Calu3 (cell line): ENCODE measurements at places on chromosomes 6 and 20.
A peak's percentile ranks its signal among the peaks of the same experiment; 100 is the strongest.

DNA sequence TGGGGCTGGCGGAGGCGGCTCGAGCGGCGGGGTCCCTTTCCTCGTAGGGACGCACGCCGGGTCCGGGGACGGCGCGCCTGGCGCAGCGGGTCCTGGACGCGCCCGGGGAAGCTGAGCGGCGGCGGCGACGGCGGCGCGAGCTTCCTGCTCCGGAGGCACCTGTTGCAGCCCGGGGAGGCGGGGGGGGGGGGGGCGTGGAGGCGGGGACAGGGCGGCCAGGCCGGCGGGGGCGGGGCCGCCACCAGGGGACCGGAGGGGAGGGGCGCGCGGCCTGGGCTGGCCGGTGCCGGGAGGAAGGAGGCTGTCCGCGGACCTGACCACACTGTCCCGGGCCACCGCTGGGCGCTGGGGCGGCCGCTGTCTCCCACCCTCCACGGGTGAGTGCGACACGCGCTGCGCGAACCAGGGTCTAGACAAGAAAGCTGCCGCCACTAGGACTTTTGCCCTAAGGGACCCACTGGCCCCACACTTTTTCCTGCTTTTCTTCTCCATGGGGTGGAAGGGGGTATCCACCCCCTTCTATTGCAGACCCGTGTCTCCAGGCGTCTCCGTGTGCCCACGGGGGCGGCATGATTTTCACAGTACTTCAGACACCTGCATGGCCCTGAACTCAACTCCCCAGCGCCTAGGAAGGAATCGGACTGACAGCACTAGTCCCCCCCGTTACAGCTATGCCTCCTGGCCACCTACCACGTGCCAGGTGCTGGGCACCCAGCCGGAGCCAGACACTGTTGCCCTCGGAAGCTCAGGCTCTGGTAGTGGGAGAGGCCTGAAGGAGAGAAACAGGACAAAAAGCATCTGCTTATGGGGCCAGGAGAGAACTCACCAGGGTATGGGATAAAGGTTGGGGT lies at the start of gene NFATC2:
TSS of gene NFATC2 (minus strand) at position 149 of the 851 bp plus-strand sequence. CDS start 220 bp downstream, outside the sequence.
- DNase-seq, result peak; percentile 84

- DNase-seq, result no peak
Measured at GRCh38 chr6:30799210-30799609, 54.9 kb upstream of the IER3 start.

- DNase-seq, result no peak
Measured at GRCh38 chr20:63159826-63160640, 55.9 kb downstream of the YTHDF1 start.

DNA sequence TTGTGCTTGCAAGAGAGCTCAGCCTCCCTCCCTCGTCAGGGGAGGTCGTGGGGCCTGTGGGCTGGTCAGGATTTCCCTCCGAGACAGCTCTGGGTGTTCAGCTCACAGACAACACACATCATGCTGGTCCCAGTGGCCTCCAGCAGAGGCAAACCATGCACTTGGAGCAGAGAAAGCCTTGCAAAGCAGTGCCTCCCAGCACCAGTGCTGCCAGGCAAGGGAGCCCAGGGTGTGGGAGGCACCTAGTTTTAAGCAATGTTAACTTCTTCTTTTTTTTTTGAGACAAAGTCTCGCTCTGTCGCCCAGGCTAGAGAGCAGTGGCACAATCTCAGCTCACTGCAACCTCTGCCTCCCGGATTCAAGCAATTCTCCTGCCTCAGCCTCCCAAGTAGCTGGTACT lies 34.0 kb upstream of the INSM1 start:
- DNase-seq, result no peak

DNA sequence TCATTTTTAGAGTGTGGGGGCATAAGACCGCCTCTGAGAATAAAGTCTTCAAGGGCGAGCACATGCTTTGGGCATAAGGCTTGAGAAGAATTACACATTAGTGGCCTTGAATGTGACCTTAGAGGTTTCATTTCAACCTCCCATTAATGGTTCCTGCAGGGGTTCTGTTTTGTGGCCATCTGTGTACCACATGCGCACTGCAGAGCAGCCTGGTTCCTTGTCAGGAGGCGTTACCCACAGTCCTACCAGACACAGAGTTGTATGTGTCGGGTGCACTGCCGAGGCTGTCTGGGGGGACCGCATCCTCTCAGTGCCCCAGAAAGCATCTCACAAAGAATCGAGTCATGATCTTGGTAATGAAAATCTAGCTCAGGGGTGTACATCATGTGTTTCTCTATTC lies 115.7 kb downstream of the B3GAT2 start:
- DNase-seq, result no peak
